ENCODE measurements at places on chromosomes 3 and 15.

GRCh38 chr3:30400926-30401325 is 205.5 kb upstream of the TGFBR2 start:
- no peak for DNase-seq

- DNase-seq = no peak
These were observed 27.8 kb downstream of the ALPK3 start for GRCh38 chr15:84844964-84845363.

- no peak for DNase-seq
These were observed 6.3 kb downstream of the TSEN2 start for GRCh38 chr3:12490547-12490946.

DNA sequence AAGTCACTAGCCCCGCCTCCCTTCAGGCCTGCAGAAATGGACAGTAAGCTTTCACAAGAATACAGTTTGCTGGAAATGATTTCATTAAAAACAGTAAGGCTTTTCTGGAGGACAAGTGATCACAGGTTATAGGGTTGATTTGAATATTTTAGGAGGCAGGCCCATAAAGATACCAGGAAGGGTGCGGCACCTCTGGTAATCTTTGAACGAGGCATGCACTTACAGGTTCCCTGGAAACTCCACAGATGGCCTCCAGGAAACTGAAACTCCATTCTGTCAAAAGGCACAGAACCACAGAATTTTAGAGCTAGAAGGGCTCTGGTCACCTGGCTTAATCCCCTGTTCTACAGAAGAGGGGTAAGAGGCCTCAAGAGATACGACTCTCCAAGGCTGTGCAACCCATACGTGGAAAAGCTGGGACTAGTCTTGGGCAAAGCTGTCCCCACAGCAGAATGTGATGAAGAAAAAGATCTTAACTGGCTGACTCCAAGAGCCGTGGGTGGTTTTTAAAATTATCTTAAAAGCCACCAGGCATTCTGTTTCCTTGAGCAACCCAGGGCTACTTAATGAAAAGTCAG is 1.2 kb downstream of the STARD5 start:
- no peak for DNase-seq

GRCh38 chr15:25864966-25865365 is 1.8 kb upstream of the ATP10A start:
- no peak for DNase-seq

DNA sequence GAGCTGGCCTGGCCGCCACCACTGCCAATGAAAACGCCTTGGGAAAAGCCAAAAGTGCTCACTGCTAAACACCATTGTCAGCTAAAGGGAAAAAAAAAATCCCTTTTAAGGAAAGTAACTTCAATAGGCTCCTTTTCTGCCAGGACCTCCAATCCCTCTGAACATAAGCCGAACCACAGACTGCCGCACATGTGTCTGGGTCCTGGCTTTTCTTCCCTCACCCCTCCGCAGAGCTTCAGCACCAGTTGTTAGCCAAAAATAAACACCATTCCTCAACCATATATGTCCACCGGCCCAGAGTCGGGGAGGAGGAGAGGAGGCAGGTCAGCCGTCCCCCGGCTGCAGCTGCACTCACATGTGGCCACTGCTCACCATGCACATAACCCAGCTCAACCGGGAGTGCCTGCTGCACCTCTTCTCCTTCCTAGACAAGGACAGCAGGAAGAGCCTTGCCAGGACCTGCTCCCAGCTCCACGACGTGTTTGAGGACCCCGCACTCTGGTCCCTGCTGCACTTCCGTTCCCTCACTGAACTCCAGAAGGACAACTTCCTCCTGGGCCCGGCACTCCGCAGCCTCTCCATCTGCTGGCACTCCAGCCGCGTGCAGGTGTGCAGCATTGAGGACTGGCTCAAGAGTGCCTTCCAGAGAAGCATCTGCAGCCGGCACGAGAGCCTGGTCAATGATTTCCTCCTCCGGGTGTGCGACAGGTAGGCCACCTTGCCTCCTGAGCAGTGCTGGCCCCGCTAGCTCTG is at the start of gene FBXL22:
Gene FBXL22, plus strand, starts transcription at position 350 of the 753 bp plus-strand sequence. Its CDS starts 6 bp downstream, at position 356.
- no peak for DNase-seq

GRCh38 chr3:112115161-112115739 is 17.8 kb downstream of the GCSAM start:
- DNase-seq = no peak

DNA sequence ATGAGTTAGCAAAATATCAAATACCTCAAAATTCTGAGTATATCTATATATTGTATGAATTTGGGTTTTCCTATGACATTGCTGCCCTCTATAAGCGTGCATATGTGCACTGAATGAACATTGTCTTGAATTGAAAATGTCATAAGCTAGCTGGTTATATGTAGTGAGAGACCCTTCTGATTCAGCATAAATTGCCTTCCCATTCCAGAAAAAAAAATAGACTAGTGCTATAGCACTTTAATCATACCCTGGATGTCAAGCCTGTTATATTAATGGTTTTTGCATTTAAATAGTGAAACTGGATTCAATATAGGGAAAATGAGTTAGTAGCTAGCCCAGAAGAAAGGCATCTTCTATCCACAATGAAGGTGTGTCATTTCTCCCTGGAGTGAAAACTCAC is 265.1 kb downstream of the TUSC7 start:
- DNase-seq = no peak

GRCh38 chr15:80106051-80106450 is 46.6 kb downstream of the ZFAND6 start:
- DNase-seq = no peak

DNA sequence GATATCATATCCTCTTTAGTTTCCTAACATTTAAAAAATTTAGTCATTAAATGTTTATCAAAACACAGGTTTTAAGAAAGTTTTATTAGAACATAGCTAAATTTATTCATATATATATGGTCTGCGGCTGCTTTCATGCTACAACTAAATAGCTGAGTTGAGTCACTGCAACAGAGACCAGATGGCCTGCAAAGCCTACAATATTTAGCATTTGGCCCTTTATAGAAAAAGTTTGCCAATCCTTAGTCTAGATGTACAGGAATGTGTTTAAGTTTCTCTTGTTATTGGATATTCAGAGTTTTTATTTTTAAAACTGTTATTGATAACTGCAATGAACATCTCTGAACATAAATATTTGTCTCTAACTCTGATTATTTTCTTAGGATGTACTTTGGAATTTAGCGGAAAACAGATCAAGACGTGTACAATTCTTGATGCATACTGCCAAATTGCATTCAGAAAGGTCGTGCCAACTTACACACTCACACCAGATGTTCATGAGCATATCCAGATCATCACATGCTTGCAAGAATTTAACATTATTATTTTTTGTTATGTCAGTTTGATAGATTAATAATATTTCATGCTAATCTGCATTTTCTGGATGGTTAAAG is 157.9 kb downstream of the STAC start:
- no peak for DNase-seq

DNA sequence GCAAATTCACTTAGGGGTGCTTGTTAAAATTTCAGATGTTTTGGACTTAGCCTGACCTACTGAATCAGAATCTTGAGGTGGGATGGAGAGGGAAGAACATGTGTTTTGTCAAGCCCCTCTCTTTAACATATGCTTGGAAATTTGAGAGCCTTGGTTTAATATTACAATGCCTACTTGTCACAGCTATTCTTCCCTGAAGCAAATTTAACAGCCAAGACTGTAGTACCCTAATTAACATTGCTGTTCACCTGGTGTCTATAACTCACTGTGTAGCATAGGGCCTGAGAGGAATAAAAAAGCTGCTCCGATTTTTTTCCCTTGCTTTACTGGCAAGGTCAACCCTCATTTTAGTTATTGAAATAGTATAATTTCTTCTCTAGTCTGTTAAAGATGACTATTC is 880.1 kb downstream of the CADM2 start:
- no peak for DNase-seq

- DNase-seq = no peak
These were observed 295 bp downstream of the ZWILCH start for GRCh38 chr15:66505430-66505811.

DNA sequence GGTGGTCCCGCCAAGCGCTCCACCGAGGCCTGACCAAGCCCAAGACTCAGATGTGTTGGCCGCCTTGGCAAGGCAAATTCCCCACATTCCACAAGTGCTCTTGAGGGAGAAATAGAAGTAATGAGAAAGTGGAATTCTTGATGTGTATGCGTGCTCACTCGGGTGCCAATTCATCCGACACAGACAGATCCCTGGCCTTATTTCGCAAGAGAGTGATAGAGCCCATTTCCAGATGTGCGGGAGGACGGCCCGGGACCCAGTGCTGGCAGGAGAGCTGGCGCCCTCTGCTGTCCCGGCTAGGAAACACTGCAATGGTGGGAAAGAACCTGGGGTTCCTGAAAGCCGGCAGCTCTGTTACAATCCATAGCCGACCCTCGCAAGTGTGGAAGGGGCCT is 76.0 kb downstream of the HMG20A start:
- DNase-seq = peak; percentile 86

DNA sequence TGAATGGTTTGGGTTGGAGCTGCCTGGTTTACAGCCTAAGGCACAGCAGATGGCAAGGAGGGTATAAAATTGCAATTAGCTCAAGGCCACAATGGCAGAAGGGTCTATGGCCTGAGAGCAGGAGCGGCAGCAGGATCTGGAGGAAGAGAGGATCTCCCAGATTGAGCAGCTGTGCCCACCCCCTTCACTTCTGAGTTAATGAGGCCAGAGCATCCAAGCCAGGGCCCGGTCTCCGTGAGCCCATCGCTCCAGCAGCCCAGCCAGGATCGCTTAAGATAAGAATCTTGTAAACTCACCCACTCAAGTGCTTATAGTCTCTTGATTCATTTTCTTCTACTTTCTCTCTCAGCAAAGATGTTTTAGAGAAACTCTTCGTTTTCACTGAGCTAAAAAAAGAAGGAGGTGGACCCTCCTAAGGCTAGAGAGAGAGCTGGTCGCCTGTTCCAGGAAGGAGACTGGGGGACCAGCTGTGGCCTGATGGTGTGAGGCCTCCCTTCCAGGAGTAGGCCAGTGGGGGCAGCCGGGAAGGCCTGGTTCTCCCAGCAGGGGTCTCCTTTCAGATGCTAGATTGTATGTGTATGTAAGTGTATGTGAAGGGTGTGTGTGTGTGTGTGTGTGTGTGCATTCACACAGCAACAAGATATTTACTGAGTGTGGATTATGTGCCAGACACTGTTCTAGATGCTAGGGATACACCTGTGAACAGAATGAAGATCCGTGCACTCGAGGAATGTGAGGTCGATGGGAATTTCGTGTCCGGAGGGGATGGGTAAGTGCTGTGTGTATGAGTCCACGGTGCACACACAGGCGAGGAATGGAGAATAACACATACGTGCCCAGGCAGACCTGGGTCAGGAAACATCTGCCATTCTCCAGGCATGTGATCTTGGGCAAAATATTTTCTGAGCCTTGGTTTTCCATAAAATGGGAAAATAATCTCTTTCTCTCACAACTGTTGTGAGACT is 18.6 kb downstream of the MAGEF1 start:
- DNase-seq = no peak

GRCh38 chr15:101795455-101795854 is 7.9 kb upstream of the OR4F6 start:
- DNase-seq = no peak

DNA sequence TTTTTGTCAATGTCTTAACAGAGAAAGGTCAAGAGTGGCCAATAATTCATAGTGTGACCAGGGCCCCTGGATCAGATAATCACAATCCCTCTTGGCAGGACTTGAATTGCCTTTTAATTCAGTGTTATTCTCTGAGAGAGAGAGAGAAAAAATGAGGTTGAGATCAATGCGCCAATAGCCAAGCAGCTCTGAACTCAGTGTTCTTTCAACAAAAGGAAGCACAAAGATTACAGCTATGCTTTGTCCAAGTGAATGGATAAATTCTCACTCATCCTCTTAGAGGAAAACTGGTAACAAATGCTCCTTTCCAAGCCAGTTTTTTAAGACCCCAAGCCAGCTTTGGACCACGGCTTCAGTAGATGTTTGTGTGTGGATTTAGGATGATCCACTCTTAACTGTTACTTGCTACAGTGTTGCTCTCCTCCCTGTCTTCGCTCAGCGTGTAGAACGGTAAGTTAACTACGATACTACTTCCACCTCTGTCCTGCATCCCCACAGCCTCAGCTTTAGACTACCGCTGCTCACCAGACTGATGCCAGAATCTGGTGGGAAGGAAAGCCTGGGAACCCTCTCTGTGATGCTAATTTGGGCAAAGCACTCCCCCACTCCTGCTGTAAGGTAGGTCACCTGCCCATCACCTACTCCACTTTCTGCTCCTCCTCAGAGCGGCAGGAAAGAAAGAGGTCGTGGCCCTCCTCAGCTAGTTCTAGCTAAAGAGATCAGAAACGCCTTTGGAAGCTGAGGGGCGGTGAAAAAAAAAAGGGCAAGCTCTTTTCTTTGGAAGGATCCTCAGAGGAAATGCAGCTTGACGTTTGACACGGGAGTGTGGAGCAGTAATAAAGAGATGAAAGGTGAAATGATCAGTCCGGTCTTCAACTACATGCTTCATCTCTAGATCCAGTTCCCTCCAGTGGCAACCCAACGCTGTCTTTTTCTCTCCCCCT is 46.8 kb upstream of the LPP start:
- no peak for DNase-seq

GRCh38 chr3:149806171-149806778 is 6.7 kb upstream of the RNF13 start:
- DNase-seq = no peak

DNA sequence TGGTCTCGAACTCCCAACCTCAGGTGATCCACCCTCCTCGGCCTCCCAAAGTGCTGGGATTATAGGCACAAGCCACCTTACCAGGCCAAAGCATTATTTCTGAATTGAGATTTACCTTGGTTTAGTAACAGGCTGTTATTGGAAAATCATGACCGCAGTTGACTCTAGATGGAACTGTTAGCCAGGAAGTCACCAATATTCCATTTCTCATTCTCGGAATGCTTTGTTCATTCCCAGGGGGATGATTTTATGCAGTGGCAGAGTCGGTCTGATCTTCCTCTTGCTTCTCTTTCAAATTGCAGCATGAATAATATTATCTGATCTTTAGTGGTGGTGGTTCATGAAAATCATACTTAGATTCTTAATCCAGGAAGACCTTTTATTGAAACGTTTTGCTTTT is 195.5 kb upstream of the MBNL1 start:
- DNase-seq = no peak

DNA sequence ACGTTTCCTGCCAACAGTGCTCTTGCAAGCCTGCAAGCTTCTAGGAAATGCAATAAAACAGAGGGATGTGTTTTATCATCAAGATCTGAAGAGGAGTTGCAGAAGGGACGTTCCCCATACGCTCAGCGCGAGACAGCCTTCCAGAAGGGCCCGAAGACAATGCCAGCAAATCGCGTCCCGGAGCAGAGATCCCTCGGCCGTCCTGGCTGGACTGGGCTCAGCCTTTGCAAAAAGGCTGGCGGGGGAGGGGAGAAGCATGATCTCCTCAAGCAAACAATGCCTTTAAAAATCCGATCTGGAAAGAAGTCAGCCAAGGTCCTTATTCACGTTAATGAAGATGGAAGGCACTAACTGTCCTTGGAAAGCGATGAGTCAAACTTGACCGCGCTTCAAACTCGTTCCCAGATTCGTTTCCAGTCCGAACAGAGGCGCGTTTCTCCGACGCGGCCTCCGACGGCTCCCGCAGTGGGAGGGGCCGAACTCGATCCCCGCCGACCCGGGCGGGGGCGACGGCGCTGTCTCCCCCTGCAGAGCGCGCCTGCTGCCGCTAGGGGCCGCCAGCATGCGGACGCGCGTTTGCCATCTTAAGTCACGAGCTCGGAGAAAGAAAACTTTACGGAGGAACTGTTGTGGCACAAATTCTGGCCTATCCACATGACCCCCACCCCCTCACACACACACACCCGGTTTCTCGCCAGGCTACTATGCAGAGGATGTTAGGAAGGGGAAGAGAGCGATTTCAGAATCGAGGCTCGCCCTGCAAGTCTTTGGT is 5.5 kb downstream of the BCL6 start:
- DNase-seq = peak; percentile 86

Measured in globus pallidus (tissue), 1 donor.